ENCODE measurements at places on chromosomes 12 and 14. TPM values are rescaled to one million over a fixed set of nuclear protein-coding genes. Genes with fewer than 3 reads are reported as not detected.

GRCh38 chr14:100100032-100100703 is 34.9 kb downstream of the EVL start:
- no peaks in the 10 kb centered on the region for H3K27me3 ChIP-seq
- H3K4me1 ChIP-seq, result peaks cover 35% of the 10 kb centered on the region
- peaks cover 91% of the 10 kb centered on the region for H3K36me3 ChIP-seq
- no peak overlapping the region for H3K4me3 ChIP-seq

- no peak overlapping the region for H3K27ac ChIP-seq
- no peak overlapping the region for H3K4me3 ChIP-seq
- H3K4me1 ChIP-seq, result peaks cover 10% of the 10 kb centered on the region
- no peaks in the 10 kb centered on the region for H3K27me3 ChIP-seq
Measured at GRCh38 chr12:24095245-24095644, 145.8 kb upstream of the SOX5 start.

DNA sequence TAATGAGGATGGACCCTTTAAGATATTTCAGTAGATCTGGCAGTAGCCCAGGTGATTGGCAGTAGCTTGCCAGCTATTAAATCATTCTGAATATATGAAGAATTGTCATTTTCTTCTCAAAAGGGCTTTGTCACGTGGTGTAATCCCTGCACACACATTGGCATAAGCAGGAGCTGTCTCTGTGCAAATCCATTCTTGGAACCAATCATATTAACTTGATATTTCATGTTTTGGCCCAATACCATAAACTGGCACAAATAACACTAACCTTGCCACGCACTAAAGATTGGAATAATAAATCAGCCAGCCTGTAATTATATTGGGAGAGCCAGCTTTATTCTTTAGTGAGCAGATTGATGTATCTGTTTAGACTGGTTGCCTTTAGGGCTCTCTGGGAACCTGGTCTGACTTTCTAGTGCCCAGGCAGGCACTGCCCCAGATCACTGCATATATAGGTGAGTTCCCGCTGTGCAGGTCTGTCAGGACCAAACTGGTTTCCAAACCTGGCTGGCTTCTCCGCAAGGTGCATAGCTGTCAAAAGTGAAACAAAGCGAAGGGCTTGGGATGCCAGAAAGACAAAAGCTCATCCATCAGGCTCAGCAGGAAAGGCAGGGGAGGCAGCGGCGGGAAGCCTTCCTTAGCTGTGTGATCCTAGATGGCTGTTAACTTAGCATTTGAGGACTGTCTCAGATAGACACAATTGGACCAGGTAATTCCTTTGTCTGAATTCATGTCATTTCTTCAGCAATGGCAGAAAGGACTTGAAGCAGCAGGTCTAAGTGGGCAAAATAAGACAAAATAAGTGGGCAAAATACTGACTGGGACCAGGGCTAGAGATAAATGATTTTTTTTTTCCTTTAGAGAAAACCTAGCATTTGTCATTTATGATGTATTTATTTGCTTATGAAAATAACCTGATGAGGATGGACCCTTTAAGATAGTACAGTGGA is 128.8 kb upstream of the DYRK2 start:
- H3K4me3 ChIP-seq, result no peak overlapping the region
- H3K36me3 ChIP-seq, result no peaks in the 10 kb centered on the region
- DNase-seq, result no peak
- peaks cover 2% of the 10 kb centered on the region for H3K27me3 ChIP-seq
- H3K4me1 ChIP-seq, result peaks cover 17% of the 10 kb centered on the region

The LIN7A gene
- total RNA-seq, result not detected

- H3K36me3 ChIP-seq, result no peaks in the 10 kb centered on the region
- H3K4me3 ChIP-seq, result no peak overlapping the region
- H3K27me3 ChIP-seq, result peaks cover 17% of the 10 kb centered on the region
- DNase-seq, result no peak
Measured at GRCh38 chr14:57485635-57486034, 8.0 kb downstream of the CCDC198 start.

GRCh38 chr12:52342781-52343490 is 21.7 kb upstream of the KRT83 start:
- no peaks in the 10 kb centered on the region for H3K4me1 ChIP-seq
- H3K27ac ChIP-seq, result no peak overlapping the region
- no peak overlapping the region for H3K4me3 ChIP-seq
- H3K27me3 ChIP-seq, result peaks cover 4% of the 10 kb centered on the region

The TMCC3 gene
- 28.0 TPM for total RNA-seq

GRCh38 chr12:116263844-116264243 is 13.6 kb downstream of the MED13L start:
- H3K27me3 ChIP-seq, result no peaks in the 10 kb centered on the region
- DNase-seq, result no peak
- H3K4me1 ChIP-seq, result peaks cover 43% of the 10 kb centered on the region
- no peaks in the 10 kb centered on the region for H3K36me3 ChIP-seq

GRCh38 chr12:105334001-105334400 is 3.5 kb downstream of the C12orf75 start:
- H3K4me3 ChIP-seq, result no peak overlapping the region
- no peak for DNase-seq
- H3K27ac ChIP-seq, result no peak overlapping the region
- peaks cover 35% of the 10 kb centered on the region for H3K4me1 ChIP-seq
- H3K27me3 ChIP-seq, result no peaks in the 10 kb centered on the region

The SPRYD3 gene
- total RNA-seq, result 33.9 TPM

The PLEKHG3 gene
- total RNA-seq, result 0.07 TPM

- H3K4me3 ChIP-seq, result no peak overlapping the region
- peaks cover 6% of the 10 kb centered on the region for H3K27me3 ChIP-seq
- H3K4me1 ChIP-seq, result no peaks in the 10 kb centered on the region
- no peaks in the 10 kb centered on the region for H3K36me3 ChIP-seq
Measured at GRCh38 chr14:57031474-57031873, 221.2 kb upstream of the OTX2 start.

- peaks cover 42% of the 10 kb centered on the region for H3K27me3 ChIP-seq
- peaks cover 21% of the 10 kb centered on the region for H3K4me1 ChIP-seq
- no peak overlapping the region for H3K27ac ChIP-seq
- no peak for DNase-seq
- H3K36me3 ChIP-seq, result no peaks in the 10 kb centered on the region
Measured at GRCh38 chr12:71440763-71441748, 1.5 kb downstream of the LGR5 start.

The NPFF gene
- total RNA-seq, result not detected

DNA sequence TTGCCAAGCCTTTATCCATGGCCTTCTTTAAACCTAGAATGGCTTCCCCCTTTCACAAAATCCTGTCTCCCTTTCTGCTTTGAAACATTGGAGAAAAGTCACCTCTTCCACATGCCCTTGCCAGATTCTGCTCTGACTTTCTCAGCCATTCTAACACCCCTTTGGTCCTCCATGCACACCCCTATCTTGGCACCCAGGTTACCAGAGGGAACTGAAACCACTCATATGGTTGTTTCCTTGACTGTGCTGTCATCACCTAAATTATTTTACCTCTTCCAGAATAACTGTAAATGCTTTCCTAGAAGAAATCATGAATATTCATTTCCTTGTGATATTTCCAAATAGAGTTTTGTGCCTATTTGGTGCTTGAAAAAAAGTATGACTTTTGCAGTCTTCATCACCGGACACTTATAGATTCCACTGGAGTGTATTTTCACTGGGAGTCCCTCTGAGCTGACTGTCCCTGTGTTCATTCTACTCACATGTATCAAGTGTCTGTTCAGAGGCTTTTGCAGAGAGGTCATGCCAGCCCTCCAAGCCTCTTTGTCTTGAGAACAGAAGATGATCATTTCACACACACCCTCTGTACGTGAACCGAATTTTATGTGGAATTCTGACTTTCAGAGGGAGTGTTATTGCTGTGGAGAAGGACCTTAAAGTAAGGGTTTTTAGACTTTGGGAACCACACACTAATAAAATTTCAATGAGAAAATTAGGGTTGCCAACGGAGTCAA is 74.1 kb downstream of the PLXNC1 start:
- no peaks in the 10 kb centered on the region for H3K27me3 ChIP-seq
- peaks cover 59% of the 10 kb centered on the region for H3K36me3 ChIP-seq
- peak overlapping the region; percentile 76 for H3K27ac ChIP-seq
- peaks cover 38% of the 10 kb centered on the region for H3K4me1 ChIP-seq
- DNase-seq, result no peak
- H3K4me3 ChIP-seq, result peak overlapping the region; percentile 52

- peaks cover 7% of the 10 kb centered on the region for H3K36me3 ChIP-seq
- no peak overlapping the region for H3K27ac ChIP-seq
- DNase-seq, result no peak
- no peak overlapping the region for H3K4me3 ChIP-seq
Measured at GRCh38 chr14:80780500-80780899, 161.0 kb downstream of the CEP128 start.

The LTBP2 gene
- total RNA-seq, result 0.11 TPM

The FAM186B gene
- total RNA-seq, result 0.93 TPM

- no peak overlapping the region for H3K27ac ChIP-seq
- no peak for DNase-seq
Measured at GRCh38 chr12:70077441-70077840, 165.8 kb upstream of the CNOT2 start.
